ENCODE measurements at places on chromosomes 11 and 22.

DNA sequence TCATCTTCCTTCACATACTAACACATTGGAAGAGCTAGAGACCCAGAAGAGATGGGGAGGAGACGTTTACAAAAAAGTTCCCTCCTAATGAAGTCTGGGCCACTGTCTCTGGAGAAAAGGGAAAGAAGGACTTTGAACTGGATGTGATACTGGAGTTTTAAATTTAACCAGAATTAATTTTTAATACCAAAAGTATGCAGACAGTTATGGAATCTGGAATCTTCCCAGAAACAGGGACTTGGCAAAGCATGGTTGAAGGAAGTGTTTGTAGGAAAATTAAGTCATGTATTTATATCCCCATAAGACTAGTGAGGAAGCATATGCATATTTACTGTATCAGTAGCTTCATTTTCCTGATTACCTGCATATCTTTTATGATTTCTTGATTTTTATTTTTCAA, 215.5 kb downstream of the TTC28 start:
- no peak for DNase-seq

- peak; percentile 41 for DNase-seq
Observed at GRCh38 chr11:73154178-73154577, 12.1 kb upstream of the FCHSD2 start.

DNA sequence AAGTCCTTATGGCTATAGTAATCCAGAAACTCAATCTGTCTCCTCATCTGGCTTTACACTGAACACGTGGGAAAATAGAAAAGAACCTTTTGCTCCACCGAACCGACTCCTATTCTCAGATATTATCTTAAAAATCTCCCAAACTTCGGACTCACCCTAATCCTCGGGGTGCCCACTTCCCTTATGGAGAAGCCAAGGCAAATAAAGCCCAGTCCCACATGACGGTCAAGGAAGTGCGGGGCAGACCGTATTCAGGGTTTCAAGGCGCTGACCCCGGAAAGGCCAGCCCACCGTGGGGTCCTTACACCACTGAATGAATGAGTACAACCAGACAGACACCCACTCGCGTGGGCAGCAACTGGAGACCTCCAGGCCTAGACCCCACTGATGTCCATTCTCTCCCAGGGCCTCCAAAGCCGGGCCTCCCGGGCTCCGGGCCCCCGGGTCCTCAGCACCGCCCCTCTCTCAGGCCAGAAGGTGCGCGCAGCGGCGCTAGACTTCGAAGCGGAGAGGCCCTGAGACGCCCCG, 489 bp downstream of the NUP98 start:
- no peak for DNase-seq

DNA sequence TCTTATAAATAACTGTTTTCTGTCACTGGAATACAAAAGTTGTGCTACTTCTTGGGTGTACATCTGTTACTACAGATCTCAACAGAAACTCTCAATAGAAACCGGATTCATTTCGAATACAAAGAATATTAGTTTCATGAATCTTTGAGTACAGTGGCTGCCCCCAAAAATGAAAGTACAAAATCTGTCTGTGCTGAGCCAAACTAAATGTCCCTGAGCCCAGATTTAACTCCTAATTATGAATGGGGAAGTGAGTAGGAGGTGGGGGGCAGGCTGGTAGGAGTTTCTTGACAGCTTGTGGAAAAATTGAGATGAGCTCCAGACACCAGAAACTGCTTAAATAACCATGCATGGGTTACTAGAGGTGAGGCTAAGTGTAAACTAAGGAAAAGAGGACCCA, 41.6 kb downstream of the PITPNB start:
- DNase-seq: no peak

- no peak for DNase-seq
Observed at GRCh38 chr11:27201454-27202302, 161.1 kb downstream of the BBOX1 start.
